ENCODE measurements at places on chromosomes 16 and 17. TPM values are rescaled to one million over a fixed set of nuclear protein-coding genes. Genes with fewer than 3 reads are reported as not detected.

DNA sequence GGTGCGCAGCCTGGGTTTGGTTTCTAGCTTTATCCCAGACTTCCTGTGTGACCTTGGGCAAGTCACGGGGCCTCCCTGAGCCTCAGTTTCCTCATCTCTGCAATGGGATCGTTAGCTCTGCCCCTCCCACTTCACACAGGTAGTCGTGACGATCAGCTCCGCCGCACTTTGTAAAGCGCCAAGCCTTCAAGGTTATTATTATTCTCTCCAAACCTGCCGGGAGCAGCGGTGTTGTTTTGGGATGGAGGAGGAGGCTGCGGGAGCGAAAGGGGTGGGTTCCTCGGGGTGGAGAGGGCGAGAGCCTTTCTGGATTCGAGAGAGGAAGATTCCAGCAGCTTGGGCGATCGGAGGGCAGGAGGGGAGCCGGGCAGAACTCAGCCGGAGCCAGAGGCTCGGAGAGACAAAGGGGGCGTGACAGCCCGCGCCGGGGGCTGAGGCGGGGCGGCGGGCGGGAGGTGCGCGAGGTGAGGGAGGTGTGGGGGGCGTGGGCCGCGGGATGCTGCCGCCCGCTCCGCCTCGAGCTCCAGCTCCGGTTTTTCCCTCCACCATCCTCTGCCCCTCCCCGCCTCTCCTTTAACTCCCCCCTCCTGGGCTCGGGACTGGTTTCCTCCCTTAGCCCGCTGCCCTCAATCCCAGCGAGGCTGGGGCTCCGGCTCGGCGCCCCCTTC, at the start of gene EFNB3:
TSS of gene EFNB3 (plus strand) at position 602 of the 668 bp plus-strand sequence. CDS start 397 bp downstream, outside the sequence.
- H3K36me3 ChIP-seq, result peaks cover 12% of the 10 kb centered on the region
- H3K4me3 ChIP-seq, result peak within 1 kb of the TSS; percentile 65
- peaks cover 22% of the 10 kb centered on the region for H3K27me3 ChIP-seq

The PKMYT1 gene
- 3.0 TPM for polyA plus RNA-seq

DNA sequence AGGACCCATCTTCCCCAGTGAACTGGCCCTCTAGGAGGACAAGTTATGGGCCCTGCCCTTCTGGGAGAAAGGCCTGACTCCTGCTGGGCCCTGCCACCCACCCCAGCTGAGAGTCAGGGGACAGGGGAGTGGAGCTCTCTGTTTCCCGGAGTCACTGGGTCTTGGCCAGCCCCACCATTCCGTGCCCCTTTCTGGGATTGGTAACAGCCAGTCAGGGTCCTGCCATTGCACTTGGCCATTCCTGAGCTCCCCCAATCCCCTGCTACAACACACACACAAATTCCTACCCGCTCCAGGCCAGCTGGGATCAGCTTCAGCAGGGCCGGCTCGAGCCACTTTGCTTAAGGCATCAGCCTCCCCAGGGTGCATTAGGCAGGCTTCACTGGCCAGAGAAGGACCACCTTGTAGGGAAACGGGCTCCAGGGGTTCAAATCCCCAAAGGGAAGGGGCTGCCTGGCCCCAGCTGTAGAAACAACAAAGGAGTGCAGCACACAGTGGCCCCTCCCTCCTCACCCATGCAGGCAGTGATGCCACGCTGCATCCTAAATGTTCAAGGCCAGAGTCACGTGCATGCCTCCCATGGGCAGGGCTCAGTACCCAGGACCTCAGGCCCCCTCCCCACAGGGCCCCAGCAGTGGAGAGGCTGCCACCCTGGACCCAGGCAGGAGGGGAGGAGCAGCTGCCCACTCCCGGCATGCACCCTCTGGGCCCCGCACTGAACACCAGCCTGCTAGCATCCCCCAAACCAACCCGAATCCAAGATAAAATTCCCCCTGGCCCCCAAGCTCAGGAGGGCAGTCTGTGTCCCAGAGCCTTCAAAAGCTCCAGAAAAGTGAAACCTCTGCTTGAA, 37.7 kb downstream of the C16orf78 start:
- no peak overlapping the region for H3K27ac ChIP-seq
- DNase-seq, result no peak
- H3K4me1 ChIP-seq, result no peaks in the 10 kb centered on the region
- H3K4me3 ChIP-seq, result no peak overlapping the region
- no peaks in the 10 kb centered on the region for H3K36me3 ChIP-seq

DNA sequence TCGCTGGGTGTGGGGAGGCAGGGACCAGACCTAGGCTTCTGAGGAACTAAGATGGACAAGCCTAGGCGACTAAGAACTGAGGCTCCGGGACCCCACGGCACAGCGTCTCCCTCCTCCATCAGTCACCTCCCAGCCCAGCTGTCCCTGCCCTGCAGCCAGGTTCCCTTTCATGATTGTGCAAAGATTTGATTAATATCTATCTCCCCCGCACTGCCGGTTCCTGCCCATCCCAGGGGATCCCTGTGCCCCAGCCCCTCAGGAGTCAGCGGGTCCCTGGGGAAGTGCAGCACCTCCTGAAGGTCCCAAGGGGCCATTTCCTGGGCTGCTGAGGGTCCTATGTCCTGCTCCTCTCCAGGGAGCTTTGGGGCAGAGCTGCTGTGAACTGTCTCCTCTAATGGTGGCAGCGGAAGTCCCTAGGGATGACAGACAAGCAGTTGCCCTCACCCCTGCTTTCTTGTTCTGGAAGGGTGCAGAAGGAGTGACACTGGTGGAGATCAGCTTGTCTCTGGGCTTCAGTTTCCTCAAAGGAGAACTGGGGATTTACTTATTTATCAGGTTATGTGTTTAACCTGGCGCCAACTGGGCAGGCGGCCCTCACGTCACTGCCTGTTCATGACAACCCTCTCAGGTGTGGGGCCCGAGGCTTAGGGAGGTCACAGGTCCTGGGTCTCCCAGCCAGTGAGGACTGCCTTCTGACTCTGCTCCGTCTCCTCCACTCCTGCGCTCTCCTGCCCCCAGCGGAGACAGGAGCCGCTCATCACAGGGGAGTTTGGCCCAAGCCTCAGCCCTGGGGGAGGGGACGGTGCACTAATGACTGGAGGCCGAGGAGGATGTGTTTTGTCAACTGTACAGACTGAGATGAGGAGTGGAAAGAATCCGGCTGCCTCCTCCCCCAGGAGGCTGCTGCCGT, 1.9 kb upstream of the C16orf74 start:
- H3K4me1 ChIP-seq, result peaks cover 59% of the 10 kb centered on the region
- peaks cover 8% of the 10 kb centered on the region for H3K36me3 ChIP-seq
- DNase-seq, result no peak
- peak overlapping the region; percentile 87 for H3K27ac ChIP-seq
- H3K27me3 ChIP-seq, result no peaks in the 10 kb centered on the region
- peak overlapping the region; percentile 79 for H3K4me3 ChIP-seq

- no peak overlapping the region for H3K4me3 ChIP-seq
- no peaks in the 10 kb centered on the region for H3K27me3 ChIP-seq
- DNase-seq, result no peak
Measured at GRCh38 chr16:67954421-67955196, 10.7 kb upstream of the LCAT start.

DNA sequence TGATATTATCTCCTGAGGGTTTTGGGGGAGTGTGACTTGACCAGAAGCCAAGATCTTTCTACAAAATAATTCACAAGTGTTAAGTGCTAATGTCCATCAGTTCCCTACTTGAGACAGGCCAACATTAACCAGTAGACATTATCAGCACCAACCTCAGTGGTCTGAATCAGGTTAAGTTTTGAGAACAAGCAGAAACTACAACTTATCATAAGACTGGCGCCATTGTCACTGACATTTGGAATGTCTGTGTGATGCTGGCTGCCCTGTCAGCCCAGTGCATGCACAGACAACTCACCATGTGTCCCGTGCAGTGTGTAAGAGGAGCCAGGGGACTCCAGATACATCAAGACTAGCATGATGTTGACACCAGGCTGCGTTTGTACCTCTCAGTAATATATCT, 76.8 kb downstream of the CCDC182 start:
- DNase-seq, result no peak
- no peaks in the 10 kb centered on the region for H3K36me3 ChIP-seq
- H3K27ac ChIP-seq, result no peak overlapping the region
- H3K27me3 ChIP-seq, result no peaks in the 10 kb centered on the region
- H3K4me3 ChIP-seq, result no peak overlapping the region

DNA sequence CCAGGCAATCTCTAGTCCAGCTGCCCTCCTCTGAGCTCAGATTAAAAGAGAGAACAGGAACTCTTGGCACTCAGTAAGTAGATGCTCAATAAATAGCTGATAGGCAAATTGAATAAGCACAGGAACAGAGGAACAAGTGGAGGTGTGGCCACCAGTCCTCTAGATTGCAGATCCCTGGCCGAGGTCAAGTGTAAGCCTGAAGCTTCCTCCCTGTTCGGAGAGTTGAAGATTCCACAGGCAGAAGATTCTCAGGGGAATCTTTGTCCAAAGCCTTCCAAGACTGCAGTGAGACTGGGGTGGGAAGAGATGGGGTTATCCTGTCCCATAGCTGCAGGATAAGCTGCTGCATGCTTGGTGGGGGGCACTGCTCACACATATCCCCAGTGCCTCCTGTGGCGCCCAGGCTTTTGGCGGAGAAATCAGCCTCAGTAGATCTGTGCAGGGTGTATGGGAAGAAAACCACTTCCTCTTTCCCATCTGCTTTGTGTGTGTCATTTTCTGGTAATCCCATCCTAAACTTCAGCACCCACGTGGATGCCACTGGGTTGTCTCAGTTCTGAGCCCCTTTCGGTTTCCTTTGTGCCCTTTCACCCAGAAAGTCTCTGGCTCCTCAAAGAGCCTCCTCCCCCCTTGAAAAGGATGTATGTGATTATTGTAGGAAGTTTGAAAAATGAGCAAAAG, 12.1 kb downstream of the CD300A start:
- H3K4me1 ChIP-seq, result no peaks in the 10 kb centered on the region
- no peak overlapping the region for H3K27ac ChIP-seq
- H3K4me3 ChIP-seq, result no peak overlapping the region
- no peaks in the 10 kb centered on the region for H3K36me3 ChIP-seq

The LLGL2 gene
- polyA plus RNA-seq, result 14.9 TPM

GRCh38 chr17:62572888-62573401, 54.5 kb upstream of the MRC2 start:
- no peak overlapping the region for H3K4me3 ChIP-seq
- H3K36me3 ChIP-seq, result peaks cover 9% of the 10 kb centered on the region
- no peaks in the 10 kb centered on the region for H3K4me1 ChIP-seq
- no peak for DNase-seq
- no peaks in the 10 kb centered on the region for H3K27me3 ChIP-seq

GRCh38 chr16:71230122-71230845, at the start of gene HYDIN:
Gene HYDIN (minus strand): TSS chr16:71230722. CDS start chr16:71186895, 43,827 bp downstream.
- H3K36me3 ChIP-seq, result no peaks in the 10 kb centered on the region
- no peak within 1 kb of the TSS for H3K27ac ChIP-seq
- H3K4me1 ChIP-seq, result no peaks in the 10 kb centered on the region

DNA sequence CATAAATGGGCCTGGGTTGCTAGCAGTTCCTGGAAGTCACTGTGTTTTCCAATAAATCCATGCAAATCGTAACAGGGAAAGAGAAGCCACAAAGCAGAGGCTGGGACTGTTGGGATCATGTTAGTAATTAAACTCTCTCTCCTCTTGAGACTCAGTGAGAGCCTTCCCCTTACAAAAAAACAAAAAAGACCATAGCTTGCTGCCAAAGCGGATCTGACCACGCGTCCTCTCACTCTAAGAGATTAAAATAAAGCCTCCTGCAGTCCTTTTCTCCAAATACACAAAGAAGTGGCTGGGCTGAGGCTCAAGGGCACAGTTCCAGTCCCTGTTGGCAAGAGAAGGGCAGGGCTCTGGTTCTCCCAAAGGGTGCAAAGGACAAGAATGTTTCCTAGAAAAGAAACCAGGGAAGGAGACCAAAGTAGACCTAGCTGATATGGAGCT, 38.5 kb downstream of the PIGL start:
- DNase-seq, result no peak
- H3K27me3 ChIP-seq, result no peaks in the 10 kb centered on the region
- H3K4me3 ChIP-seq, result no peak overlapping the region
- H3K36me3 ChIP-seq, result peaks cover 3% of the 10 kb centered on the region
- peaks cover 3% of the 10 kb centered on the region for H3K4me1 ChIP-seq

The KRT9 gene
- 1.5 TPM for polyA plus RNA-seq

- no peak overlapping the region for H3K27ac ChIP-seq
- H3K4me3 ChIP-seq, result no peak overlapping the region
- DNase-seq, result no peak
Measured at GRCh38 chr16:2373176-2373575, 32.6 kb upstream of the ABCA3 start.

DNA sequence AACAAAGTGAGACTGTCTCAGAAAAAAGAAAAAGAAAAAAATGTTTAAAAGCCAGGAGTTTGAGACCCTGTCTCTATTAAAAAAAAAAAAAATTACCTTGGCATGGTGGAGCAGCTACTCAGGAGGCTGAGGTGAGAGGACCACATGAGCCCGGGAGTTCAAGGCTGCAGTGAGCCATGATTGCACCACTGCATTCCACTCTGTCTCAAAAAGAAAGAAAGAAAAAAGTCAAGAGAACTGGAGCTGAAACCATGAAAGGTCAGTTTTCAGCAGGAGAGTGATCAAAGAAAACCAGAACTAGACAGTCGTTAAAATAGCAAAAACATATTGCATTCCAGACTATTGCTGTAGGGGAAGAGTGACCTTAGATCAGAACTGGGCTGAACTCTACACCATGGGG, 8.8 kb downstream of the QPRT start:
- no peaks in the 10 kb centered on the region for H3K4me1 ChIP-seq
- no peak overlapping the region for H3K27ac ChIP-seq
- no peak for DNase-seq
- no peaks in the 10 kb centered on the region for H3K36me3 ChIP-seq

DNA sequence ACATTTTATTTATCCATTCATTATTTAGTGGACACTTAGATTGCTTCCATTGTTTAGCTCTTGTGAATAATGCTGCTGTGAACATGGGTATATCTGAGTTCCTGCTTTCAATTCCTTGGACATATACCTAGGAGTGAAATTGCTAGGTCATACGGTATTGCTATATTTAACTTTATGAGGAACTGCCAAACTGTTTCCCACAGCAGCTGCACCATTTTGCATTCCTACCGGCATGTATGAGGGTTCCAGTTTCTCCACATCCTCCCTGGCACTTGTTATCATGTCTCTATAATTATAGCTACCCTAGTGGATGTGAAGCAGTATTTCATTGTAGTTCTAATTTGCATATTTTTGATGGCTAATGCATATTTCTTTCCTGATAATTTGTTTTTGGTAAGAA, 23.7 kb upstream of the DRG2 start:
- no peak for DNase-seq
- no peak overlapping the region for H3K4me3 ChIP-seq
- no peaks in the 10 kb centered on the region for H3K27me3 ChIP-seq
- no peak overlapping the region for H3K27ac ChIP-seq
- peaks cover 11% of the 10 kb centered on the region for H3K4me1 ChIP-seq

GRCh38 chr17:2933606-2934005, 129.8 kb downstream of the OR1D5 start:
- H3K36me3 ChIP-seq, result peaks cover 2% of the 10 kb centered on the region
- no peak for DNase-seq
- H3K27ac ChIP-seq, result no peak overlapping the region
- peaks cover 3% of the 10 kb centered on the region for H3K4me1 ChIP-seq

- no peak overlapping the region for H3K4me3 ChIP-seq
- peaks cover 3% of the 10 kb centered on the region for H3K4me1 ChIP-seq
- no peaks in the 10 kb centered on the region for H3K27me3 ChIP-seq
- DNase-seq, result no peak
- no peak overlapping the region for H3K27ac ChIP-seq
- H3K36me3 ChIP-seq, result no peaks in the 10 kb centered on the region
Measured at GRCh38 chr16:78091419-78091818, 8.0 kb upstream of the WWOX start.

The ZFP3 gene
- polyA plus RNA-seq, result 3.0 TPM

The CRYBA1 gene
- not detected for polyA plus RNA-seq

GRCh38 chr16:27311897-27312303, 1.9 kb upstream of the IL4R start:
- no peak for DNase-seq
- H3K4me3 ChIP-seq, result no peak overlapping the region
- no peaks in the 10 kb centered on the region for H3K27me3 ChIP-seq

The ANKS4B gene
- not detected for polyA plus RNA-seq

The ZPBP2 gene
- polyA plus RNA-seq, result not detected

- H3K4me3 ChIP-seq, result no peak overlapping the region
- no peaks in the 10 kb centered on the region for H3K4me1 ChIP-seq
- H3K27ac ChIP-seq, result no peak overlapping the region
- no peaks in the 10 kb centered on the region for H3K36me3 ChIP-seq
- H3K27me3 ChIP-seq, result no peaks in the 10 kb centered on the region
Measured at GRCh38 chr17:39393736-39394135, 7.7 kb downstream of the FBXL20 start.

All from keratinocyte (primary cell).